ENCODE measurements at places on chromosomes 4 and X.
A peak's percentile ranks its signal among the peaks of the same experiment; 100 is the strongest.

DNA sequence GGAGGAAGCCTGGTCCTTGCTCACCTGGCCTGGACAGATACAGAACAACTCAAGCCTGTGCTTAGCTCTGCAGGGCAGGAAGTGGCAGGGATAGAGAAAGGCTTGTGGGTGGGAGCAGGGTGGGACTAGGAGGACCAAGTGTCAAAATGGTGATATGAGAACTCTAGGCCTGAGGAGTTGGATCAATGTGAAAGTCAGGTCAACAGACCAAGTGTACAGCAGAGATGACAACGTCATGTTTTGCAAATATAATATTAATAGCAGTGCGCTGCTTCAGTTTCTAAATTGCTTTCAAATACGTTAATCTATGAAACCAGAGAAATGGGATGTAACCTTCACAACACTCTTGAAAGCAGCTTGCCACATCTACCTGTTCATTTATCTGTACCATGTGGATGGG, 114.2 kb upstream of the MAP3K15 start:
- no peak for DNase-seq

DNA sequence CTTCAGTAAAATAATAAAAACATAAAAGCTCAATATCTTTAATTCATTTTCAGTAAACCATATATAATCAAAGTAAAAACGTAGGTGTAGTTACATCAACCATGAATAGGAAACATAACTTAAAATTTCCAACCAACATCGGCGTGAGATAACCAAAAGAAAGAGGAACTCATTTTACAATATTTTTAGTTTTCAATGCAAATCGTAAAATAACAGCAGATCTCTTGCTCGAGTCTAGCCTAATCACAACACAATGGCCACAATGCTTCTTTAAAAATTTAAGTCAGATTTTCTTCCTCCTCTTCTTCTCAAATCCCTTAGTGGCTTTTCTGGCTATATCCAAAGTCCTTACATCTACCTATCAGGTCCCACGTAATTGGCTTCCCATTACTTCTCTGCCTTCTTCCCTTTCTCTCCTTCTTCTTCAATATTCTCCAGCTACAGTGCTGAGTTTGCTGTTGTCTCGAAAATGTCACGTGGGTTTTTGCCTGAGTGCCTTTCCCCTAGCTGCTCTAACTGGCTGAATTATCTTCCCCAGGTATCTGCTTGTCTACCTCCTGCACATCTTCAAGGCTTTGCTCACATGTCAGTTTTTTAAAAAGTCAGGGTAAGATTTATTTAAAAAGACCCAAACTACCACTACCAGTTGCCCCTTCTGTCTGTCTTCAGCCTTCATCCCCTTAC, 90.9 kb upstream of the BANK1 start:
- no peak for DNase-seq

DNA sequence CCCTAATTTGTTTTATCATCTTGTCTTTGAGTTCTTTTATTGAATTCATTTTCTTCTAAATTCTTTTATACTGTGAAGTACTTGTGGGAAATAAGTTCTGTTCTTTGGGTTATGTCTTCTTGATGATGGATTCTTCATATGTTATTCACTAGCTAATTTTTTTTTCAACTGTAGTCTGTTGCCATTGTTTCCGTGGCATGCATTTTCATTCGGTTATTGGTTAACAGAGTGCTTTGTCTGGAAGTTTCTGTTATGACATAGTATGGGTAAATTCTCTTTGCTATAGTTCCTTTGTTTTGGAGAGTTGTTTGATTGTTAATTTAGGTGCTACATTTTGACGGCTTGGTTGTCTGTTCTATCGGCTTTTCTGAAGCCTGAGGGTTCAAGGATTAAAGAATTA, 184.9 kb upstream of the AADAT start:
- DNase-seq, result no peak

- peak; percentile 95 for DNase-seq
These were observed at the start of gene SYNPO2 for GRCh38 chr4:118888666-118889311. Gene SYNPO2, plus strand, starts transcription at chr4:118888854. Its CDS starts 183 bp downstream, at chr4:118889037.

- DNase-seq, result no peak
These were observed 59.1 kb downstream of the MID1IP1 start for GRCh38 chrX:38860106-38861013.

DNA sequence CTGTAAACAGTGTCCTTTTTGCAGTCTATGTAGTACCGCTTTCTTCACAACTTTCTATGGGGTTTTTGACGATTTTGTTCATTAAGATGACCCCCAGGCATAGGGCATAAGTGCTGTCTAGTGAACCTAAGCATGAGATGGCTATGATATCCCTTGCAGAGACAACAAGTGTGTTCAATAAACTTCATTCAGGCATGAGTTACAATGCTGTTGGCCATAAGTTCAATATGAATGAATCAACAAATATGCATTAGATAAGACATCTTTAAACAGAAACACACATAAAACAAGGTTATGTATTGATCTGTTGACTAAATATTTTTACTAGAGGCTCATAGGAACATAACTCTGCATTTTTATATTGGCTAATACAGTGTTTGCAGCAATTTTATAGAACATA, 1322.0 kb downstream of the ARAP2 start:
- DNase-seq, result no peak

GRCh38 chrX:135086197-135086854, 34.0 kb downstream of the ETDB start:
- peak; percentile 71 for DNase-seq

- no peak for DNase-seq
These were observed 16.2 kb upstream of the GPKOW start for GRCh38 chrX:49139713-49140112.

- DNase-seq, result peak; percentile 97
These were observed at the start of gene PACRGL for GRCh38 chr4:20700007-20700761. Gene PACRGL, plus strand, starts transcription at chr4:20700458. Its CDS starts 4,024 bp downstream, at chr4:20704482.

DNA sequence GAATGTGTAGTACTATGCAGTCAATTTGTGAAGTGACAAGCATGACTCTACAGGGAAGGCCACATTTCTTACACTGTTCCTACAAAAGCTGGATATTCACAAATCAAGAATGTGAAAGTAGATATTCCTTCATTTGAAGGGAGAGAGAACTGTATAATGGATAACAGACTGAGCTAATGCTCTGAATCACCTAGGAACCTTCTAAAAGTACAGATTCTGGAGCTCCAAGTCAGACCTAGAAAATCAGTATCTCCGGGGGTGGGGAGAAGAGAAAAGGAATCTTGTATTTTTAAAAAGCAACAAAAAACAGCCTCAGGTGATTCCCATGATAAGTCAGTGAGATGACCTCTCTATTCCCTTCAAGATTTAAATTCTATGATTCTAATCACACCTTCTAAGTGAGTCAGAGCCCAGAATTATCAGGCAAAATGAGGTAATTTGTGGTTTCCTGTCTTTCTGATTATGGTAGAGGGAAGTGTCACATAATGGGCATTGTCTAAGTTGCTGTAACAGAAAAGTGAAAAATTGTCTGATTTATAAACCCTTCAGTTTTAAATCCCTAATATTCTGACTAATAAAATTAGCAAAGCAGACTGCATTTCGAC, 80.9 kb downstream of the IL21 start:
- DNase-seq, result peak; percentile 23

GRCh38 chr4:120053911-120054310, 12.7 kb downstream of the MAD2L1 start:
- no peak for DNase-seq

GRCh38 chr4:53605783-53606182, 14.5 kb upstream of the LNX1 start:
- DNase-seq, result no peak

DNA sequence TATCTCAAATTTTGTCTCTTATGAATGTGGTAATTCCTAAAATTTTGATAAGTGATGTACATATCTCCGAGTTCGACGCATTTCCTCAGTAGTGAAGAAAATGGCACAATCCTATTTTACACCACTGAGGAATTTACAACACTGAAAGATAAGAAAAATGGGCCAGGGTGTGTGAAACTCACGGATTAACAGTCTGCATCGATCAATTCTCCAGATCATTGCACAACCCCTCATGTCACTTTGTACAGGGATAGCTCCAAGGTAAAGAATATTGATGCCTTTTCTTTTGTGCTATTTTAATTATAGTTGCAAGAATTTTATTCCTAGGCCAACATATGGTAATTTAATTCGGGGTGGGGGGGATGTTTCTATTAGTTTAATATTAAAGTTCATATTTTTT, 268.7 kb upstream of the VCX3A start:
- no peak for DNase-seq

GRCh38 chrX:585115-585808, 45.3 kb upstream of the SHOX start:
- no peak for DNase-seq

GRCh38 chr4:184747034-184747830, 13.3 kb upstream of the CENPU start:
- DNase-seq, result no peak

- no peak for DNase-seq
These were observed 5.4 kb upstream of the ACSL1 start for GRCh38 chr4:184831153-184831552.

GRCh38 chr4:33722800-33723516, 2521.4 kb downstream of the ARAP2 start:
- peak; percentile 74 for DNase-seq

DNA sequence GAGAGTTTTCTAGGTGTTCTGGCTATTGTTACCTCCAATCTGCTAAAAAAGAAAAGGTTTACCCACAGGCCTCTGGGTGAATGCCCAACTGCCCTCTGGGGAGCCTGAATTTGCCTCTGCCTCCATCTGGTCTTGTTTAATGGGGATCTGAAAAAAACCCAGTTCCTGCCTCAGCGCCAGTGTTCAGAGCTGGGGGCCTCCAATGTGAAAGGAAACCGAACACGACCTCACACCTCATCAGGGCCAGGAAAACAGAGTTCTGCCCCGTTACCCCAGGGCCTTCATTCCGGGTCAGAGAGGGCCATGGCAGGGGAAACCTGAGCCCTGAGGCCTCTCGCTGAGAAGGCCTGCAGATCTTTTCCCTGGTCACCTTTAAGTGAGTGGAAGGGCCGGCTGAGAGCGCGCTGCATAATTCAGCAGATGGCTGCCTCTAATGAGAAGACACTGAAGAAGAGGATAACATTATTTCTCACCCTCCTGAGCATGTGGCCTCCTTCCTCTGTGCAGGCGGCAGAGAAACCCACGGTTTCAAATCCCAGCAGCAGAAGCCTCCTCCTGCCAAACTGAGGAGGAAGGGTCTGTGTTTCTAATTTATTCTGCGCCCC, 6.8 kb downstream of the SEPTIN6 start:
- no peak for DNase-seq

- DNase-seq, result no peak
These were observed 36.0 kb upstream of the GABRA2 start for GRCh38 chr4:46425775-46426400.

DNA sequence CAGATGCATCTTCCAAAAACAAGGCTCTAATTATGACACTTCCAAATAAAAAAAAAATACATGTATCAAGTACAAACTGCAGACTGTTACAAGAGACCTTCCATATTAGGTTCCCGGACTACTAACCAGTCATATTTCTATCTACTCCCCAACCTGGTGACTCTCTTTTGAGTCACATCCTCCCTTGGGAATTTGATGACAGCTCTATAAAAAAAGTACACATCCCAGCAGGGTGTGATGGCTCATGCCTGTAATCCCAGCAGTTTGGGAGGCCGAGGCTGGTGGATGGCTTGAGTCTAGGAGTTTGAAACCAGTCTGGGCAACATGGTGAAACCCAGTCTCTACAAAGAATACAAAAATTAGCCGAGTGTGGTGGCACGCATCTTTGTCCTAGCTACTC, 14.9 kb downstream of the RPGR start:
- DNase-seq, result peak; percentile 89

DNA sequence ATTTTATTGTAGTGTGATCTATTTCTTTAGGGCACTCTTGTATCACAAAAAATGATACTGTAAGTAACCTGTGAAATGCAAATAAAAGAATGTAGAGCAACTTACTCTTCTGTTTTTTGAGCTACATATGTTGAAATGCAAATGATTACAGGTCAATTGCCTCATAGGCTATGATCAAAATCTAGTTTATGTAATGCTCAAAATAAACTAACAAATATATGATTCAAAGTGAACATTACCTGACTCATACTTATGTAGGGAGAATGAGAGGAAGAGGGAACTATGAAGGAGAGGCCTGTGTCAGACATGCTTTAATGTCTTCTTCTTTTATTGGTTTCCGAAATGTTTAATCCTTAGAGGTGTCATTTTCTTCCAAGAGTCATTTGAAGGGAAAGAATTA, 5.0 kb upstream of the RPS6KA3 start:
- no peak for DNase-seq

- DNase-seq, result no peak
These were observed 24.1 kb downstream of the CT45A1 start for GRCh38 chrX:135737366-135738071.

GRCh38 chr4:13484749-13485221, 645 bp upstream of the RAB28 start:
- DNase-seq, result peak; percentile 13

DNA sequence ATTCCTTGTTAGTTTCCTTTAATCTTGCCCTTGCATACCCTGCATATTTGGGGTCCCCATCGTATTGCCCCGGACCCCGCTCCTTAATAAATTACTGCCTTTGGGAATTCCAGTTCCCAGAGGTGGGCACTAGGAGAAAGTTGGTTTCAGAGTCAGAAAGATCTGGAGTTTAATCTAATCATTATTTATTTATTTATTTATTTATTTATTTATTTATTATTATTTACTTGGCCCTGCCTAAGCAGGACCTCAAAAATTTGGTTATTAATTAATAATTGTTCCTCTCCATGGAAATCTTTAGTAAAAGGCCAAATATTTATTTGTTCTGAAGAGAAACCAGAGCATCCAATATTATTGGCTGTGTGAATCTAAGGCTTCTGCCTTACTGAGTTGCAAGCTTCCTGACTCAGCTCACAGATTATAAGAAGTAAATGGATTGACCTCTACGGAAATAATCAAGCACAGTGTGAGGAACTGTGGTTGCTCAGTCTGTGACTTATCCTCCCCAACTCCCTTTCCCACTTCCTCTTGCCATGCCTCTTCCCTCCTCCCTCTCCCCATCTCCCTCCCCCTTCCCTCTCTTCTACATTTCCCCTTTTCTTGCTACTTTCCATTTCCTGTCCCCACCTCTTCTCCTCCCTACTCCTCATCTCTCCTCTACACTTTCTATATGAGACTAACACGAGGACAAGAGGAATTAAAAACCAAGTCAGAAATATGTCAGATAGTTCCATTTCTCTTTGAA, 61.5 kb upstream of the AP1S2 start:
- DNase-seq, result no peak

- peak; percentile 99 for DNase-seq
These were observed 35.9 kb upstream of the CXCL8 start for GRCh38 chr4:73704314-73705055.

GRCh38 chrX:68041110-68041509, 392.2 kb downstream of the OPHN1 start:
- DNase-seq, result no peak

GRCh38 chr4:26028793-26029567, 115.0 kb downstream of the SMIM20 start:
- DNase-seq, result peak; percentile 92

GRCh38 chr4:117376692-117377091, 291.3 kb upstream of the TRAM1L1 start:
- no peak for DNase-seq
